CD8-positive, alpha-beta memory T cell (primary cell): ENCODE measurements at places on chromosomes 7 and 10.

- DNase-seq: no peak
Measured at GRCh38 chr10:54614072-54614471, 187.0 kb downstream of the PCDH15 start.

DNA sequence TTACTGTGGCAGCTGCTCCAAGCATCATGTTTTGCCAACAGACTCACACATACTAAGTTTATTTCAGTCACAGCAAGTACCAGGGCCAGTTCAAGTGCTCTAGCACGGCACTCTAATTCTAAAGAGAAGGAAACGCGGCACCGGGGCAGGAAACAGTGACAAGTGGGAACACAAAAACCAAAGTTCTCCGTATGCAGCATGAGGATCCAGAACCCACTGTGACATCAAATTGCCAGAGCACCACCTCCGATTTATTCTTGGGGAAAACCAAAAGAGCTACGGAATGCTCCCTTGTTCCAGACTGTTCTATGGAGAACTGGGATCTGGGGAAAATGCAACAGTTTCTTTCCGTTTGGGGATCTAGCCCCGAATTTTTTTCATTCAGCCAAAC lies 448 bp upstream of the PTER start:
- DNase-seq: peak; percentile 53

- DNase-seq: no peak
Measured at GRCh38 chr7:46461334-46461777, 540.3 kb upstream of the IGFBP3 start.

DNA sequence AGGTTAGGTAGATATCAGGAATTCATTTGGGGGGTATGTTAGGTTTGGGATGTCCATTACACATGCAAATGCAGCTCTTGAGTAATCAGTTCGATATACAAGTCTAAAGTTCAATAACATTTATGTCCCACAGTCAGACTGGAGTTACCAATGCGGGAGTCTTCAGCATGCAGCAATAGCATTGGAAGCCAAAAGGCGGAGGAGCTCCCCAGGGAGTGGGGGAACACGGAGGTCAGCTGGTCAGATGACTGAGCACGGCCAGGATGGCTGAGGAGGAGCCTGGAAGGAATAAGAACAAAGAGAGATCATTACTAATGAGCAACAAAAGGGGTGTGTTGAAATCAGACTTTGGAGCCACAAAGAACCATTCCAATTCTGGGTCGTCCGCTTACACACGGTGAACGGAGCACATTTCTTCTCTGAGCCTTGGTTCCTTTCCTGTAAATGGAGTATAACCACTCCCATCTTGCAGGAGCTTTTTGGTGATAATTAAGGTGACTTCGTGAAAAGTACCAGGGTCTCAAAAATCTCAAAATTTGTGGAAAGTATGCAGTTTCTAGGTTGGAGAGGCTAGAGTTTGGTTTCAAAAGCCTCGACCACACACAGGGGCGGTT lies 478 bp upstream of the ZNF22 start:
- DNase-seq: no peak

DNA sequence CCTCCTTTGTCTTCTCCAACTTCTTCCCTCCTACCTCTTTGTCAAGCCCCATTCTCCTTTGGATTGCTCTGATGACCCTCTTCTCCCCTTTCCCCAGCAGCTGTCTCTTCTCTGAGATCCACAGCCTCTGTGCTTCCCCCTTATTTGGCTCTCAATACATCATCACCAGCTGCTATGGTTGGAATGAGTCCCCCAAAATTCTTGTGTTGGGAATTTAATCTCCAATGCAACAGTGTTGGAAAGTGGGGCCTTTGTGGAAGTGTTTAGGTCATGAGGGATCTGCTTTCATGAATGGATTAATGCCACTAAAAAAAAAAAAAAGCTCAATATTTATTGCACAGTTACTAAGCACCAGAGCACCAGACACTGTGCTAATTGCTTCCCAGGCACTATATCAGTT lies 39.2 kb upstream of the FRMD4A start:
- no peak for DNase-seq

- DNase-seq: no peak
Measured at GRCh38 chr7:92704858-92705257, 114.7 kb upstream of the FAM133B start.

GRCh38 chr7:25454562-25455041 lies 226.3 kb upstream of the NPVF start:
- no peak for DNase-seq

DNA sequence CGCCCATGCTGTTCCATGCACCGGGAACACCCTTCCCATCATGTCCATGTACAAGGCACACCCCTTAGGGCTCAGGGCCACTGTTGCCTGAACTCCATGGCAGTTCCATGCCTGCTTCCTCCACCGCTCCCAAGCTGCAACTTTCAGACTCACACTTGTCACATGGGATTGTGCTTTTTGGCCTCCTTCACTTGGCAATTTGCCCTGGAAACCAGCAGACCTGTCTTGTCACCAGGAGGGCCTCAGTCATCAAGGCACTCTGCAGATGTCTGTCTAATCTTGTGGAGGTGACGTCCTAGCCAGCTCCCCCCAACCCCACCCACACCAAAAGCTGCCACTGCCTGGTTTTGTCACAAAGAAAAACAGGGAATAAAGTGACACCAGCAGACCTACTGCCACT lies 47.5 kb downstream of the CARD11 start:
- no peak for DNase-seq

DNA sequence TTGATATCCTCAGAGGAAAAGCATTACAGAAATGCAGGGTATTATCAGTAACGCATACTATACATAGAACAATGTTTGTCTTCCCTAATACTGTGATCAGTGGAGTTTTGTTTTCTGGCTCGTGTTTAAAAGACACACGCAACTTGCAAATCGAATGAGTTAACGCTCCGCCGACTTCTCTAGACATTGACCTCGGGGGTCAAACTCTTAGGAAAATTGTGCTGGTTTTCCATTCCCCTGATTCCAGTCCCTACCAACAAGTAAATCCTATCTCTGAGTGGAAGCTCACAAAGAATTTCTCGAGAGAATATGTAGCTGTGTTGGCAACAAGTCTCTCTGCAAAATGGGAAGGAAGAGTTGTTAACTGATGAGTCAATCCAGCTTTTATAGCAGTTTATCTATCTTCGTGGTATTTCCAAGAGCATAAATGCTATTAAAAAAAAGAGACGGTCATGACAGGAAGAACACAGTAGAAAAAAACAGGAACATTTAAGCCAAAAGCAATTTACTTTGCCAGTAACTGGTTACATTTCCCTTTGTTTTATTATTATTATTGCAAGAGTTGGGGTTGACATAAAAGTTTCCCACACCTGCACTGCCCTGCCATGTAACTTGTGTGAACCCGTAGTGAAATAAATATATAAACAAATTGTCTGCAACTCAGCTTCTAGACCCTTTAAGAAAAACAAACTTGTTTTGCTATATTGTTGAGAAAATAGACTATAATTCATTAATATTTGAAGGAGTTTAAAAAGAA lies 144.4 kb downstream of the ARID5B start:
- DNase-seq: no peak

- no peak for DNase-seq
Measured at GRCh38 chr10:133001114-133001513, 58.7 kb upstream of the CFAP46 start.

DNA sequence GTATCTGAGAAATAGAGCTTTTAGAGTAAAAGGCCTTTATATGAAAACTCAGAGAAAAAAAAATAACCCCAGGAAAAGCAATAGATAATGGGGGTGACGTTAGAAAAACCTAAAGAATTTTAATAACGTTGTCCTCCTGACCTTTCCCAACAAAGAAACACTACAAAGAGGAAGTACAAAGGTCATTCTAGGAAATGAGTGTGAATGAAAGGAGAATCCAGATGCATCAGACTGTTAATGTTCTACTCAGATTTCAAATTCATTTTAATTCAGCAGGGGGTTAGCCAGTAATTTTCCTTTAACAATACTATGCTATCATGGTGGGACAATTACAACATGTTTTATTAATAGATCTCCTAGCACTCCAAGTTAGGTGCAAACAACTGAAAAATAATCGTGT lies 73.8 kb upstream of the CDK1 start:
- no peak for DNase-seq

- no peak for DNase-seq
Measured at GRCh38 chr10:119680050-119680449, 28.9 kb downstream of the BAG3 start.

DNA sequence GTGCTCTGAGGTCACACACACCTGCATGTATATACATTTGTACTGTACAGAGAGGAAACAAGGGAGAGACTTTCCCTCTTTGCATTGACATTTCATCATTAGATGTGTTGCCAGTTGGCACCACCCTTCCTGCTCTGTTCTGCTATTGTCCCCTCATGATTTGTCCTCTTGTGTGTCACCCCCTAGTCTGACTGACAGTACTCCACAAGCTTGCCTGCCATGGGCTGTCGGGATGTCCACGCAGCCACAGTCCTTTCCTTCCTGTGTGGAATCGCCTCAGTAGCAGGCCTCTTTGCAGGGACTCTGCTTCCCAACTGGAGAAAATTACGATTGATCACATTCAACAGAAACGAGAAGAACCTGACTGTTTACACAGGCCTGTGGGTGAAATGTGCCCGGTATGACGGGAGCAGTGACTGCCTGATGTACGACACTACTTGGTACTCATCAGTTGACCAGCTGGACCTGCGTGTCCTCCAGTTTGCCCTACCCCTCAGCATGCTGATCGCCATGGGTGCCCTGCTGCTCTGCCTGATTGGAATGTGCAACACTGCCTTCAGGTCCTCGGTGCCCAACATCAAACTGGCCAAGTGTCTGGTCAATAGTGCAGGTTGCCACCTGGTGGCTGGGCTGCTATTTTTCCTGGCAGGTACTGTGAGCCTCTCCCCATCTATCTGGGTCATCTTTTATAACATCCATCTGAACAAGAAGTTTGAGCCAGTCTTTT lies 9.4 kb downstream of the CLDN12 start:
- DNase-seq: no peak

GRCh38 chr10:118405928-118406327 lies 63.8 kb upstream of the FAM204A start:
- no peak for DNase-seq

GRCh38 chr7:97601931-97602457 lies 129.9 kb upstream of the TAC1 start:
- DNase-seq: no peak

- no peak for DNase-seq
Measured at GRCh38 chr7:84538268-84538667, 343.7 kb upstream of the SEMA3A start.

DNA sequence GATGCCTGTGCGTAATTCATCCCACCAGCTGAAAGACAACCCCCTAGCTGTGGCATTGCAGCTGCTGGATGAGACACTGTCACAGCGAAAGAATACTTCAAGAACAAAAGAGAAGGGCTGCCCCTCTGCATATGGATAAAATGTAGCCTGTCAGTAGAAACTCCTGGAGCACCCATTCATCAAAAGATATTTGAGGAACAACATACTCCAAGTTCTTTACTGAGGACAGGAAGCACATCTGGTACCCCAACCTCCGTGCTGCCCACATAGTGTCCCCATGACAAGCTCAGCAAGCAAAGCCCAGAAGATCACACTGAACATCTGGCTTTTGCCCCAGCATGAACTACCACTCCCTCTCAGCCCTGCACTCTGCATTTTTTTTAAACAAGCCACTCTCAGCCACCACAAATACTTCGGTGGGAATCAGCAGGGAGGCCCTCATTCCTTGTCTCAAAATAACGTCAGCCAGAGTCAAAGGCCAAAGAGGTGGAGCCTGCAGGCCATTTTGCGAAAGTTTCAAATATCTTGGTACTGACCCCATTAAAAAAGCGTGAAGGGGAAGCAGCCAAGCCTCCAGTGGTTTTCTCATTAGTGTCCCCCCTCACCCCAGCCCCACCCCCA lies 1.7 kb downstream of the CREB3L2 start:
- DNase-seq: no peak

DNA sequence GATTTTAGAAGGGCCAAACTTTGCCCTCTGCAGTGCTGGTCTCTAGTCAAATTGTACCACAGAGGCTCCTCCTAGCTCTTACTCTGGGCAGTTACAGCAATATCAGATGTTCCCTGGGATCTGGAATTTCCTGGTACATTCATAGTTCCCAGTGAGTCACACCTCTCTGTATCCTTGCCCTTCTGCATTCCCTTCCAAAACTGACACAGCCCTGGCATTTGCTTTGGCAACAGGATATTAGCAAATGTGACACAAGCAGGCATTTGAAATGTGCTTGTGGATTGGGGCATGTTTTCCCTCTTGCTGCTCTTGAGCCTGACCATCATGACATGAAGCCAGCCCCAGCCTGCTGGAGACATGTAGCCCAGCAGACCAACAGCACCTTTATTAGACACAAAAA lies 284.7 kb upstream of the AKR1E2 start:
- no peak for DNase-seq

GRCh38 chr10:20144268-20144667 lies 328.0 kb downstream of the PLXDC2 start:
- no peak for DNase-seq

DNA sequence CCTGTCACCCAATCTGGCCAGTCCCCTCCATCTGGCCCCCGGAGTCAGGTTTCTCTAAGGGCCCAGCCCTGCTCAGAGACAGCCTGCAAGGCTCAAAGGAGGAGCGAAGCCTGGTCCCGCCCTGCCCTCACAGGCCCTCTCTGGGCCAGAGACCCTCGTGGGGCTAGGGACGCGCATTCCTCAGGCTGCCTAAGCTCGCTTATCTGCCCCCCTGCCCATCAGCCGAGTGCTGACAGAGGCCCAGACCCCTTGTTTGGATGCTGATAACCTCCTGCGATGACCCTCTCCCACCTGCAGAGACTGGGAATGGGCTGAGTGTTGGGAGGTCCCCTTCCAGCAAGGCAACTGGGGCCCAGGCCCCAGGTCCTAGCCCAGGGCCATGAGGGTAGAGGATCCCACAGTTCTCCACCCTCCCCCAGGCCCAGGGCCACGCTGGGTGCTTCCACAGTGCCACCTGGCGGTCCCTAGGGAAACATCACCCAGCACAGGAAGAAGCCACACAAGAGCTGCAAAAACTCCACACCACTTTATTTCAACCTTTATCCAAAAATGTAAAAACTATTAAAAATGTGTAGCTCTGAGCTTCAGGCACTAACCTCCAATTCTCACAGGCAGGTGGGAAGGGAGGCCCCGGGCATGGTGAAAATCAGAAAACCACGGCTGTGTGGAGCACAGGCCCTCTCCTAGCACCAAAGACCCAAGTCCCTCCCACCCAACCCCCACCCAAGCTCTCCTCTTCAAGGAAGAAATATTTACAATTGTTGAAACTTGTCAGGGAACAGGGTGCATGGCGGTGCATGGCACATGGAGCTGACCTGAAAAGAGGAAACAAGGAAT lies 2.2 kb downstream of the NPM3 start:
- DNase-seq: peak; percentile 70
